ENCODE measurements at places on chromosomes 2 and 18.

GRCh38 chr2:2320486-2321199 is 10.4 kb downstream of the MYT1L start:
- no peak for DNase-seq

DNA sequence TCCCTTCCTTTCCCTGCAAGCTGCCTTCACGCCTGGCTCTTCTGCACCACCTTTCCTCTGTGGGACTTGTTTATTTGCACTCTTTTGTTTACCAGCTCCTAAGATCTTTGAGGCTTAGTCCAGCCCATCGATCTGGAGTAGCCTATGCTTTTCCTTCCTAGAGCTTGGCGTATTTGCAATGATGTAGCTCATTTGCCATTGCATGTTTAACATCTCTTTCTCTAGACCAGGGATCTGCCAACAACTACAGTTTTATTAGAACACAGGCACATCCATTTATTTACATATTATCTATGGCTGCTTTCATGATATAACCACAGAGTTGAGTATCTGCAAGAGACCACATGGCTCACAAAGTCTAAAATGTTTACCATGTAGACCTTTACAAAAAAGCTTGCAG is 150.4 kb downstream of the RAPGEF4 start:
- DNase-seq, result no peak

- DNase-seq, result no peak
Observed at GRCh38 chr18:23977719-23978483, 36.7 kb upstream of the TTC39C start.

DNA sequence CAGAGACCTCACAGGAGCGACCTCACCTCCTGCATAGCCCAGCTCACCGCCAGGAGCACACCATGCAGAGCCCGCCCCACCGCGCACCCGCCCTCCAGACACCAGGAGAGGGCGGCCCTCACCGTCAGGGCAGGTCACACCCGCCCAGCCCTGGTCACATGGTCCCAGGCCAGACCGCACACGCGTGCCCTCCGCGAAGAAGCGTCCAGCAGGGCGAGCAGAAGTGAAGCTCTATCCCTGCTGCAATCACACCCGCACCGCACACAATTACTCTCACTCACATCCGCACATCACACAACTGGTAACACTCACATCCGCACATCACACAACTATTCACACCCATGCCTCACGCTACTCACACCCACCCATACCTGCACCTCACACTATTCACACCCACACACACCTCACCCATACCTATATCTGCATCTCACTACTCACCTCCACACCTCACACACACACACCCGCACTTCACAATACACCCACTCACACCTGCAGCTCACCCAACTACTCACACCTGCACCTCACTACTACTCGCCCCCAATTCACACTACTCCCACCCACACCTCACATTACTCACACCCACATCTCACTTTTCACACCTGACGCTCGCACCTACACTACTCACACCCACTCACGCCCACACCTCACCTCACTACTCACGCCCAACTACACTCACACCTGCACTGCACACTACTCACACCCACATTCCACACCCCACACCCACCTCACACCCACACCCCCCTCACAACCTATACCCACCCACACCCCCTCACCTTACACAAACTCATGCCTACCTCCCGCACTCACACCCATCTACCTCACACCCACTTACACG is 242.0 kb downstream of the HDAC4 start:
- no peak for DNase-seq

DNA sequence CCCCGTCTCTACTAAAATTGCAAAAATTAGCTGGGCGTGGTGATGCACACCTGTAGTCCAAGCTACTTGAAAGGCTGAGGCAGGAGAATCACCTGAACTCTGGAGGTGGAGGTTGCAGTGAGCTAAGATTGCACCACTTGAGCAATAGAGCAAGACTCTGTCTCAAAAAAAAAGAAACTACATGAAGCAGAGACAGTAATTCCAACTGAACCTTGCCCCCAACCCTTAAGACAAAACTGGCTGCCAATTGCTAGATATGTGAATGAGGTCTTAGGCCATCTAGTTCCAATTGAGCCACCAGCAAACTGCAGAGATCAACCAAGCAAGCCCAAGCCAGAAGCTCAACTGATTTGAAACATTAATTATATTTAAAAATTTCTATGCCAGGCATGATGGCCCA is 25.9 kb downstream of the HAUS1 start:
- DNase-seq, result no peak

DNA sequence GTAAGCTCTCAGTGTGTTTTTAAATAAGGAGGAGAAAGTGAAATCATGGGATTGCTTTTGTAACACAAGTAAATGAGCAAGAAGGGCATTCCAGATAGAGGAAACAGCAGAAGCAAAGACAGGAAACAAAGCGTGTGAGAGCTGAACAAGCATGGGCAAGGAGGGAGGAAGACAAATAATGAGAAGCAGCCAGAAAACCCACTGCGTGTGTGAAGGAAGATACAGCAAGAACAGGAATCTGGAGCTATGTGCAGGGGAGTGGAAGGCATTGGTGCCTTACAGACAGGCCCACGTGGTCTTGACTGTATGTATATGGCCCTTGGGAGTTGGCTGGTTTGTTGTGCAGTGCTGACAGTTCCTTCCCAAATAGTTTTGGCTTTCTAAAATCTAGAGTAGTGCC is 88.6 kb downstream of the AAK1 start:
- no peak for DNase-seq

DNA sequence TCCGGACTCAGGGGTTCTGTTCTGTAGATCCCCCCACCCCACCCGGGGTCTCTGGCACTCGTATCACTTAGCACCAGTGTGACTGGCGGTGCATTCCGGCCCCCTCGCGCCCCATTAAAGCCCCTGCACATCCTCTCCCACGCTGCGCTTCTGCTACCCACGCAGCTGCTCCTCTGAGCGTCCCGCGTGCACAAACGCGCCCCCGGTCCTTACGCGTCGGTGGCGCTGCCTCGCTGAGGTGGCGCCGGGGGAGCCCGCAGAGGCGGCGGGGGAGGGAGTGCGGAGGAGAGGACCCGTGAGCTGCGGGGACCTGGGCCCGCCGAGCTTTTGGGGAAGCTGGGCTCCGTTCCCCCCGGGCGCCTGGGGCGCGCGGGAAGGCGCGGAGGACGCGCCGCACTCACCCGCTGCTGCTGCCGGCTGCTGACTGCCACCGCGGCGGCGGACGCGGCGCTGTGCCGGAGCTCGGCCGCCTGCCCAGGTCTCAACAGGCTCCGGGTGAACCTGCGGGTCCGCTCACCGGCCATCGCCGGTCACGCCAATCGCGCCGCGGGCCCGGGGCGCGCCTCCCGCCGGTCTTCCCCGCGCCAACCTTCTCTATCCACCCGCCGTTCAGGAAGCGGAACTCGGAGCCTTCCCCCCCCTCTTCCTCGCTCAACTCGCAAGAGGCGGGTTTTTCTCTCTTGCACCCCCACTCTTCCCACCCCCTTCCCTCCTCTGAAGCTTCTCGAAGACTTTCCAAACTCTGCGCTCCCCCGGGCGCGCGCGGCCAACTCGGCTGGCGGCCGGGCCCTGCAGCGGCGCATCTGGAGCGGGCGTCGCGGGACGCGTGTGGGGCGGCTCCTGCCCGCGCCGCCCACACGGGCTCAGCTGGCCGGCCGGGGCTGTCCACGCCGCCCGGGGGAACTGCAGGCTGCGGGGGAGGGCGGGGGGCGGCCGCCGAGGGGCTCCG is at the start of gene DOCK10:
Gene DOCK10, minus strand, starts transcription at position 618 of the 949 bp plus-strand sequence. Its CDS starts 94 bp downstream, at position 524.
- peak; percentile 46 for DNase-seq

DNA sequence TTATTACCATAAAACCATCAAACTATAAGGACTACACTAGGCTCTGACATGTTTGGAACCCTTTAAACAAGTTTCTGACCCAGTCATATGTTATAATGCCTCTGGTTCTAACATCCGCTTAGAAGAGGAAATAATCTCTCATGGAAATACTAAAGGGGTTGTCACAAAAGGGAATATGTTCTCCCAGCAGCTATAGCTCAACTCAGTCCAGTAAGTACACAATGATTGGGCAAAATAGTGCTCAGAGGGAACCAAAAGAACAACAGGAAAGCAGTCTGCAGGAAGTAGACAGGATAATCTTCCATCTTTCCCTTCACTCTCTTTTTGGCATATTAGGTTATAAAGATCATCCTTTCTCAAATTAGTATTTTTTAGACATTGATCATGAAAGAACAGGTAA is 4.3 kb downstream of the SRBD1 start:
- DNase-seq, result no peak

DNA sequence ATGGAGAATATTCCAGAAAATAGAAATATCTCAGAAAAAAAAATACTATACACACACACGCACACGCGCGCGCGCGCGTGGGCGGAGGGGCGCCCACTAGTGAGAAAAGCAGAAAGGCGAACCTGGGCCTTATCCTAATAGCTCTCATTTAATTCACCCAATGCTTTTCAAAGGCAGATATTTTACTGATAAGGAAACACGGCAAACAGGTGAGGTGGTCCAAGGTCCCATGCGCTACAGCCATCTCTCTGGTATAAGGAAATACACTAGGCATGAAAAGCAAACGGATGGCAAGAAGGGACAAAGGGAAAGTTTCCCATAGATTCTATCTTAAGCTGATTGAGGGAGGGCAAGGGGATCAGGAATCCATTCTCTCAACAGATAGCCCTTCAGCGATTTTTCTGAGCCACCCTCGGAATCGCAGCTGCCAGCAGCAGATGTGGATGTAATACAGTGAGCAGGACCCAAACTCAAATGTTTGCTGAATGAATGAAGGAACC is 136.7 kb downstream of the TMEM247 start:
- DNase-seq, result peak; percentile 8

GRCh38 chr2:222730366-222730999 is 59.0 kb downstream of the MOGAT1 start:
- peak; percentile 51 for DNase-seq

DNA sequence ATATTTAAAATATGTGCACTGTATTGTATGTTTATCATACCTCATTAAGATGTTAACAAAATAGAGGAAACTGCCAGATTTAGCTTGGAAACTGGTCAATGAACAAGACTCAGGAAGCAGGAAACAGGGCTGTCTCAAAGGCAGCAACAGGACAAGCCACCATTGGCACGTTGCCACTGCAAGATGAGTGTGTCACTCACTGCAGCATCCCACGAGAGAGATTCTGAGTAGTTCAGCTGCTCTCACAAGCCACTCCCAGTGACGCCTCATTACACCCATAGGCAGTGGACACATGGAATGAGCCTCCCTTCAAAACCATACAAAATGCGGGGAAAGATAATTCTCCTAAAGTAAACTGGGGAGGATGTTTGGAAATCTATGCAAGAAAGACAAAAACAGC is 181.9 kb upstream of the DLGAP1 start:
- DNase-seq, result no peak

GRCh38 chr2:240775905-240776304 is 44.1 kb downstream of the KIF1A start:
- no peak for DNase-seq

- no peak for DNase-seq
Observed at GRCh38 chr2:143802242-143802641, 673.0 kb downstream of the ARHGAP15 start.
